Activated T-helper 9 cell treated with anti-CD3 and anti-CD28 coated beads, Interleukin-2, amount 50 U/mL, for 16 hours (primary cell): ENCODE measurements at places on chromosomes 6 and 20.

- no peak for DNase-seq
Observed at GRCh38 chr6:18400831-18401446, 13.8 kb downstream of the RNF144B start.

- DNase-seq = no peak
Observed at GRCh38 chr20:56409521-56409920, 2.5 kb upstream of the CASS4 start.

DNA sequence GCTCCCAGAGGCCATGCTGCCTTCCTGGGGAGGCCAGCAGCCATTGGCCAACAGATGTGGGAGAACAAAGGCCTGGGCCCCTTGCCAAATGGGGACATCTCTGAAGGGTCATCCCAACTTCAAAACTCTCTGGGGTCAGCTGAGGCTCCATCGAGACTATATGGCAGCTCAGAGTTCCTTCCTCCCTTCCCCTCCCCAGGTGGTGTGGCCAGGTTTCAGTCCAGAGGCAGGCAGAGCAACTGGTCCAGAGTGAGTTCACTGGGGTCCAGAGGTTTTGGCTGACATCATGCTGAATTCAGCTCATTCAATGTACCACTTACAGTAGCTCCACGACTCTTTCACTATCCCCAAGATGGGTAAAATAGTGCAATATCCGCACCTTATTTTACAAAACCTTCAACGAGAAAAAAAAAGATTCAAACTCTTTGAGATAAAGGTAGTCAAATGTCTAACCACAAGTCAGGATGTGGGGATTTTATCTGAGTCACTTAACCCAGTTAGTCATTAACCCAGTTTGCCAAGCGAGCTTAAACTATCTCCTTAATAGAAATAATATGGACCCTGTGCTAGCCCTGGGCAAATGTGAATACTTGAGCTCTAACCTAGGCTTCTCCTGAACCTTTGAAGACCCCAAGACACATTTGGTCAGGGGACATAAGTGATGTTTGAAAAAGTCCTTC is 108.4 kb upstream of the PLEKHG1 start:
- DNase-seq = no peak

- DNase-seq = no peak
Observed at GRCh38 chr6:153673750-153674149, 365.3 kb upstream of the OPRM1 start.

DNA sequence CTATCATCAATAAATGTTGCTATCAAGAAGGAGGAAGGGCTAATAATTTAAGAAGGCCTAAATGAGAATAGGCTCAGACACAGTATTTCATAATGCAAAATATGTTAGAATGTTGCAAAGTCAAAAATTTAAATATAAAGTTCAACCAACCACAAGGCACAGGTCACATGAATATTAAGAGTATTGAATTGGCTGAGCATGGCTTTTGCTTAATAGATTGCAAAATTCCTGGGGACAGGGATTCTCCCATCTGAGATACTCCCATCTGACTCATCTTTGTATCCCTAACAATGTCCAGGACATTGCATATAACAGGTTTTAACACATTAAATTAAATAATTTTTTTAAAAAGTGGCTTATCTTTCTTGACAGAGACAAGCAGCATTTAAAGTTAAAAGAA is 32.9 kb upstream of the UTRN start:
- DNase-seq = no peak
